GM23248 (cell line): ENCODE measurements at places on chromosomes 11 and 22.

- H3K4me3 ChIP-seq, result no peak overlapping the region
- H3K27me3 ChIP-seq, result no peaks in the 10 kb centered on the region
- no peak overlapping the region for H3K27ac ChIP-seq
- DNase-seq, result peak; percentile 75
These were observed 18.7 kb upstream of the JHY start for GRCh38 chr11:122863704-122864326.

GRCh38 chr22:22210889-22211833 lies 33.4 kb upstream of the VPREB1 start:
- H3K27ac ChIP-seq, result no peak overlapping the region
- H3K4me3 ChIP-seq, result no peak overlapping the region
- DNase-seq, result no peak
- no peaks in the 10 kb centered on the region for H3K36me3 ChIP-seq

GRCh38 chr11:8807544-8808225 lies 103.3 kb upstream of the AKIP1 start:
- H3K4me1 ChIP-seq, result peaks cover 50% of the 10 kb centered on the region
- peak overlapping the region; percentile 55 for H3K4me3 ChIP-seq
- peak overlapping the region; percentile 84 for H3K27ac ChIP-seq
- DNase-seq, result peak; percentile 84

DNA sequence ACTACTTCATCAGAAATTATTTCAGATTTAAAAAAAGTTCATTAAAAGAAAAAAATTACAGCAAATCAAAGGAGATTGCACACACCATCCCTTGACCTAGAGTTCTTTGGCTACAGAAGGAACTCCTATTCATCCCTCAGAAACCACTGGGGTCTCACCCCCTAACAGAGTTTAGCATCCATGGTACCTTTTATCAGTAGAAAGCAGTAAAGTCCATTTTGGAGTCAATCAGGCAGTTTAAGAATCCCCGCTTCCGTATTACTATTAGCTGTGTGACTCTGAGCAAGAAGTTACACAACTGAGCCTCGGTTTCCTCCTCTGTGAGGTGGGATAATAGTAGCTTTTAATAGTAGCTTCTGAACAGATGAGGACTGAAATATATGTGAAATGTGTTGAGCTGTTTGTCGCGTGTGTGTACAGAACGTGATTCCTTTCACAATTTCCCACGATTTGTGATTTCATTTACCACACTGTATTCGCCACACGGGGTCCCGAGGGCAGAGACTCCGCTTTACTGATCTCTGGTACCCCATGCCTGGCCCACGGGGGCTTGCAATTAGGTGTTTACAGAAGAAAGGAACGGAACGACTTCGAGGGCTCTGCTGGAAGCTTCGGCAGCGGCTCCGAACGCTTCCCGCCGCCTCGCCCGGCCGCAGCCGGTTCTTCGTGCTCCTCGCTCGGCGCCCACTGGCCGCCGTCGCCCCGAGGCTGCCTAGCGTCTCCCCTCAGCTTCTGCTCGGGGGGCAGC lies 72.5 kb upstream of the ZBED5 start:
- H3K27me3 ChIP-seq, result no peaks in the 10 kb centered on the region
- peak overlapping the region; percentile 74 for H3K4me3 ChIP-seq
- H3K4me1 ChIP-seq, result peaks cover 23% of the 10 kb centered on the region
- DNase-seq, result peak; percentile 69
- peak overlapping the region; percentile 88 for H3K27ac ChIP-seq
- H3K36me3 ChIP-seq, result no peaks in the 10 kb centered on the region

- no peaks in the 10 kb centered on the region for H3K4me1 ChIP-seq
- no peak overlapping the region for H3K4me3 ChIP-seq
- H3K27me3 ChIP-seq, result peaks cover 41% of the 10 kb centered on the region
- H3K36me3 ChIP-seq, result no peaks in the 10 kb centered on the region
These were observed 630.4 kb upstream of the CCDC179 start for GRCh38 chr11:23490557-23491235.
